Naive B cell (primary cell): ENCODE measurements at places on chromosomes 11 and 22. TPM values are rescaled to one million over a fixed set of nuclear protein-coding genes. Genes with fewer than 3 reads are reported as not detected.

- DNase-seq: no peak
These were observed 51.9 kb upstream of the USP47 start for GRCh38 chr11:11789735-11790369.

- DNase-seq: no peak
These were observed 33.9 kb downstream of the TSPAN4 start for GRCh38 chr11:876545-876944.

- no peak for DNase-seq
These were observed 47.2 kb downstream of the LRRC74B start for GRCh38 chr22:21092797-21093554.

GRCh38 chr11:17897495-17897894, 115.4 kb downstream of the SERGEF start:
- no peak for DNase-seq

The BIK gene
- 0.78 TPM for polyA plus RNA-seq

- DNase-seq: no peak
These were observed 58.2 kb downstream of the WNT7B start for GRCh38 chr22:45918459-45919370.

DNA sequence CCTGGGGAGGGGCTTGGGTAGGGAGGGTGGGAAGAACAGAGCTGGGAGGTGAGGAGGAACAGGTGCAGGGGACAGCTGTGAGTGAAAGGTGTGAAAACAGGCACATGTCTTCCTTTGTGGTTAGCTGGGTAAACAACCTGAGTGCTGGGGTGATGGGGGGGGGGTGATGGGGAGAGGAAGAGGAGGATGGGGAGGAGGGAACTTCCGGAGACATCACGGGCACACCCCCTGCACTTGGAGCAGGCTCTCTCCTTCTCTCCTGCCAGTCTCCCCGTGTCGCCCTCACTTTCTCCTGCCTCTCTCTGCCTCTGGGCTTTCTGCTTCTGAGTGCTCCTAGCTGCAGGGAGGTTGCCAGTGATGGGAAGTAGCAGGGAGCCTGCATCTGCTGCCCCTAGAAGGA, 8.8 kb downstream of the CXCR5 start:
- peak; percentile 57 for DNase-seq

- no peak for DNase-seq
These were observed 51.4 kb upstream of the DBX1 start for GRCh38 chr11:20211691-20212090.

GRCh38 chr11:116217006-116217405, 555.8 kb downstream of the BUD13 start:
- DNase-seq: no peak

The TMPRSS13 gene
- polyA plus RNA-seq: 0.49 TPM

DNA sequence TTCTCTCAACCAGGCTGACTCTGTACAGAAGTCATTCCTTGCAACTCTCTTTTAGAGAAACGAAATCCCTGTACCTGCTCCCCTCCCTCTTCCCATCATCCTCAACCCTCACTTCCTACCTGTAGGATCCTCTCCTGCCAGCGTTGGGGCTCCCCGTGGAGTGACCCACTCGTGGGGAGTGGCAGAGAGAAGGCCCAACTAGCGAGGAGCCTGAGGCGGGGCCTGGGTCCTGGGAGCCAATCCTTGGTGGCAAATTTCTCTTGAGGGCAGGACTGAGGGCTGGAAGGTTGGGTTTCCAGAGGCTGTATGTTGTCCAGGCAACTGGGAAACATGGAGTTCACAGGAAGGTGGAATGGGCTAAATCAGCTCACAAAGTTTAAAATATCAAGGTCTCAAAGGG, 10.4 kb downstream of the NHERF4 start:
- DNase-seq: no peak

- DNase-seq: no peak
These were observed 11.8 kb upstream of the WDR74 start for GRCh38 chr11:62850911-62851806.

DNA sequence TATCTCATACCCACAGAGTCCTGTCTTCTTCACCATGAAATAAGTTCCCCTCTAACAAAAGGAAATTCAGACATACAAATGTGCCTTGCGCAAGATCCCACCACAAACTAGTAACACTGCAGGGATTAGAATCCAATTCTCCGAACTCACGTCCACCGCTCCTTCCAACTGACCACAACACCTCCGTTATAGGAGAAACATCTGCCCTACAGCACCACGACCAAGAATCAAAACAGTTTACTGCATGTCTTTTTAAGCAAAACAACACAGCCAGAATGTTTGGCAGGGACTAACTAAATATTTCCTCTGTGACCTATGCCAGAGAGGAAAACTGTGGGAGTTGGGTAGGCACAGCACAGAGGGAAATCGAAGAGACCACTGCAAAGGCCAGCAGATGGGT, 72.7 kb upstream of the AKIP1 start:
- DNase-seq: no peak

The OR4A16 gene
- polyA plus RNA-seq: not detected

The TCN2 gene
- polyA plus RNA-seq: not detected

DNA sequence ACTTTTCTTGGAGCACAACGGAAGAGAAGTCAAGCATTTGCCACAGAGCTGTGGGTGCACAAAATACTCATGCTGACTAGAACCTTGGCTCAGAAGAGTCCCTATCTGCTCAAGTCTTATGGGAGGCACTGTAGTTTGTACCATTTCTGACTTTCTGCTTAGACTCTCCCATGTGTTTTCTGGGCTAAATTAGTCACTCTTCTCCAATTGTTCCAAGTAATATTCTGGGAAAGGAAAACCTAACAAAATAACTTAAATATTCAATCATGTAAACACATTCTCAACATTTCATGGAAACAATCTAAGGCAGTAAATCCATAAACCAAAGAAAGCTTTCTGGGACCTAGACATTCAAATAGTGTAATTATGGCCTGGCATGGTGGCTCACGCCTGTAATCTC, 220.7 kb downstream of the SWAP70 start:
- DNase-seq: no peak

GRCh38 chr11:1181420-1181819, 23.7 kb downstream of the MUC5AC start:
- DNase-seq: no peak

DNA sequence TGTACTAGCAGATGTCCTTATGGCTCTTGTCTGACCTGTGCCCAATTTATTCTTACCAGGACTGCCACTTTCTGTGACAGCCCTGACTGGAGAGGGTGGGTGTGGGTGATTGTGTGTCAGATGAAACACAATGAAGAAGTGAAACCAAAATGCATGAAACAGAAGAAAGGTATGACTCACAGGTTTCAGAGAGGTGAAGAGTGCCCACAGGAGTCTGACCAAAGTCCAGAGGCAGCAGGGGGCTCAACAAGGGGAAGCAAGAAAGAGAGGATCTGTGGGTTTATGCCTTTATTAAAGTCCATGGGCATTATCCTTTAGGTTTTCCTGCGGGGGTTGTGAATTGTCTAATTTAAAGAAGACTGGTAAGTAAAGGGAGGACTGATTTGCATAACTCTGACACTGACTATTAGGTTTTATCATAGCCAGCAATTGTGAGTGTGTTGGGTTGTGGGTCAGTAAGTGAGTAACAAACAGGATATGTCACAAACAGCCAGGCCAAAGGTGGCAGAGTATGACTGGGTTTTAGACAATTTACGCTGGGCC, 3.9 kb upstream of the OR4C6 start:
- DNase-seq: no peak

The MIAT gene
- not detected for polyA plus RNA-seq

DNA sequence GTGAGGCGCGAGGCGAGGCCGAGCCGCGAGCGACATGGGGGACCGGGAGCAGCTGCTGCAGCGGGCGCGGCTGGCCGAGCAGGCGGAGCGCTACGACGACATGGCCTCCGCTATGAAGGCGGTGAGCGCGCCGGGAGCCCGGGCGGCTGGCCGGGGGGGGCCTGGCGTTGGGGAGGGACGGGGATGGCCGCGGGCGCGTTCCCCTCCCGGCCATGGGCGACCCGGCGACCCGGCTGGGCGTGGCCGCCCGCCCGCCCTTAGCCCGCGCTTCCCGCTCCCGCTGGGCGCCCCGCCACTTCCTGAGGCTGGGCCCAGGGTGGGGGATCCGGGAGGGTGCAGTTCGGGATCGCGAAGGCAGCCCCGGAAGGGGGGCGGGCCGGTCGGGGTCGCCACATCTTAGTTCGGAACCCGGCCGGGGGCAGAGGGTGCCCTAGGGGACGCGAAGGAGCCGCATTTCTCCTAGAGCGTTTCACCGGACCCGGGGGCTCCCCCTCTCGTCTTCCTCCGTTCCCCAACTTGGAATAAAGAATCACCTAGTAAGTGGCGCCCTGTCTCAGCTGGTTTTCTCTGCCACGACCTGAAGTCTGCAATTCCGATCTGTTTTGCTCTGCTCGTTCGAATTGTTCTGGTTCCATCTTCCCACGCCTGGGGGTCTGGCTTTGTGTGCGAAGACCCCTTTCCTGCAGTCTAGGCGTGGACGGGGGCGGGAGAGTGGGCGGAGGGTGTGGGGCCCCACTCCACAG, 536 bp downstream of the YWHAH start:
- no peak for DNase-seq

- DNase-seq: peak; percentile 20
These were observed 39.1 kb downstream of the MMP27 start for GRCh38 chr11:102666331-102666957.

DNA sequence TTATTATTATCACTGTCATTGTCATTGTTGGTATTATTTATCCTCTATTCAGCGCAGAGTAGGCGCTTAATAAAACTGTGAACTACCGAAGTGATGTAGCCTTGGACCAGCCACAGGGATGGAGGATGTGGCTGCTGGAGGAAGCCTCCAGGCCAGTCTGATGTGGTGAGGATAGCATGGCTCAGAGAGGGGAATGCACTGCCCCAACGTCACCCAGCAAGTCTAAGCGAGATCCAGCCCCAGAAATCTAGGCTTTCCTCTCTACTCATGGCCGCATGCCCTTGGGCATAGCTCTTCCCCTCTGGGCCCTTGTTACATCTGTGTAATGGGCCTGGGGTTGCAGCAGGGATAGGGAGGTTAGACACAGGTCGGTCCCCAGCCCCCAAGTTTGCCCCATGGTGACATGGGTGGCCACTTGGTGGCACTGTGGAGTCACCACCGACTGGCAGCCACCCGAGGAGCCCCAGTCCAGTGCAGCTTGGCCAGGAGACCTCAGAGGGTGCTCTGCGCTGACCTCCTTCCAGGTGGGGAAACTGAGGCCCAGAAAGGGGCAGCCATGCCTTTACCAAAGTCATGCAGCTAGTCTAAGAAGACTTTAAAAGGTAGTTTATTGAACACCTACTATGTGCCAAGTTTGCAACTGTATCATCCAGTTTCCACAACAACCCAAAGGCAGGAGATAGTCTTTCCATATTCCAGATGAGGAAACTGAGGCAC, 395.7 kb downstream of the MN1 start:
- no peak for DNase-seq

DNA sequence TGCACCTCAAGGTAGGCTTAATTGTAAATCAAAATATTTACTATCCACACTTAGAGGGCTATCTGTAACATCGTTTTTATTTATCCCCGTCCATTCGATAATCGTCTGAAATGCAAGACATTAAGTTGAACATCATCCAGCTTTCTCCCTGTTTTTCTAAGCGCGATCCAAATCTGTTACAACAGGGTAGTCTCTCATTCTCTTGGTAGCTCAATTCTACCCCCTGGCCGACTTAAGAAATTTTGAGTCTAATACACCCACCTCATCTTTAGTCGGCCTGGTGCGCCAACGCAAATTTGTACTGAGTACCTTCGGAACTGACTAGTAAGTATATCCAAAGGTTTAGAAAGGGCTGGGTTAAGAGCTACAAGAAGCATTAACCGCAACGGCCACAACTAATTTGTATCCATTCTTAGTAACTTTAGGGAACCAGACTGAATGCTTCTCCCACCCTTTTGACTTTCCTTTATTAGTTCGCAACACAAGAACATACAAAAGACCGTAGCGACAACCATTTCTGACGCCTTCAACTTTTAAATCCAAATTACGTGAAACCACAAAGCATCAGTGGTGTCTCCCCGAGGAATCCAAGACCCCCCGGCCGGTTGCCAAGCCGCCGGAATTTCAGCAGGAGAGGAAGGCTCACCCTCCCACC, 1.0 kb upstream of the ZNF143 start:
- DNase-seq: peak; percentile 19

GRCh38 chr11:36488096-36488495, 22.0 kb downstream of the TRAF6 start:
- DNase-seq: no peak

DNA sequence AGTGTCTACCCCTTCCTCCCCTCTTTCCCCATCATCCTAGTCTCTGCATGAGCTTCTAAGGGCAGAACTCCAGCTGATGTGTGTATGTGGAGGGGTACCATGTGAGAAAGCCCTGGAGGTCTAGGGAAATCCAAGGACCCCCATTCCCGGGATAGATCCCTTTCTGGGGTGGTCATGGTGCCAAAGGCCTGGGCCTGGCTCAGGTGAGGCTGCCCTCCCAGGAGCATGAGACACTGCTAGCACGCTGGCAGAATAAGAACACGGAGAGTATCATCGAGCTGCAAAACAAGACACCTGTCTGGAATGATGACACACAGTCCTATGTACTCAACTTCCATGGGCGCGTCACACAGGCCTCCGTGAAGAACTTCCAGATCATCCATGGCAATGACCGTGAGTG, 19.6 kb downstream of the TUB start:
- DNase-seq: no peak

DNA sequence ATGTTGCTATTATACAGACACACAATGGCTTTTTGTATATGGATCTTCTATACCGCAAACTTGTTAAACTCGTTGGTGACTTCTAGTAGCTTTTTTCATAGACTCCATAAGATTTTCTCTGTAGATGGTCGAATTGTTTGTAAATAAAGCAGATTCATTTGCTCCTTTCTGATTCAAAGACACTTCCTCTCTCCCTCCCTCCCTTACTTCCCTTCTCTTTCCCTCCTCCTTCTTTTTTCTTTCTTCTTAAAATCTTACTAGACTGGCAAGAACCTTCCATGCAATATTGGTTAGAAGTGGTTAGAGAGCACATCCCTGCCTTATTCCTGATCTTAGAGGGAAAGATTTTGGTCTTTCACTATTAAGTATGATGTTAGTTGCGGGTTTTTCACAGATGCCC, 36.4 kb downstream of the MYEOV start:
- DNase-seq: no peak

GRCh38 chr11:125455851-125456250, 40.2 kb downstream of the FEZ1 start:
- no peak for DNase-seq

- no peak for DNase-seq
These were observed 35.6 kb upstream of the DDI1 start for GRCh38 chr11:104000798-104001197.

The PANX2 gene
- polyA plus RNA-seq: not detected
